ENCODE measurements at places on chromosomes 16 and 17.

DNA sequence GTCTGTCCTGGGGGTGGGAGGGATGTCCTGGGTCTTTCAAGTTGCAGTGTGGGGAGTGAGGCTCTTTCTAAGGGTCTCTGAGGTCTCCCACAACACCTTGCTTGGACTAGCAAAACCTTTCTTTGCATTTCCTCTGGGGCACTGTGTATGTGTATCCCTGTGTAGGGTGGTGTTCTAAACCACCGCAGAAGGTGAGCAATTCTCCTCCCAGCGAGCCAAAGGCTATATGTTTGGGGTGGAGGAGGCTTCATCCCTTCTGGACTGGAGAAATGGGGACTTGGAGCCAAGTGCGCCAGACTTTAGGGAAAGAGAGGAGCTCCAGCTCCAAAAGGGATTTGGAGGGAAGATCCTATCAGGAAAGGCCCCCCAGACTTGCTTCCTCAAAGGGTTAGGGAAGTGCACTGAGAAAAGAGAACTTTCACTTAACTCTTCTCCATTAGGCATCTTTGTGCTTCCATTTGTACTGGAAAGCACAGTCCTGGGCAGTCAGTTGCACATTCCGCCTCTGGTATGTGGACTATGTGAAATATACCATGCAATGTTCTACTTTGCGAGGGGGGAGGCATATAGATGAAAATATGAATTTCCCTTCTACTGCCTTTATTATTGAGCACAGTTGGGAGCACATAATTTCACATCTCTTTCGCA lies 18.9 kb upstream of the HOXB9 start:
- DNase-seq: no peak

DNA sequence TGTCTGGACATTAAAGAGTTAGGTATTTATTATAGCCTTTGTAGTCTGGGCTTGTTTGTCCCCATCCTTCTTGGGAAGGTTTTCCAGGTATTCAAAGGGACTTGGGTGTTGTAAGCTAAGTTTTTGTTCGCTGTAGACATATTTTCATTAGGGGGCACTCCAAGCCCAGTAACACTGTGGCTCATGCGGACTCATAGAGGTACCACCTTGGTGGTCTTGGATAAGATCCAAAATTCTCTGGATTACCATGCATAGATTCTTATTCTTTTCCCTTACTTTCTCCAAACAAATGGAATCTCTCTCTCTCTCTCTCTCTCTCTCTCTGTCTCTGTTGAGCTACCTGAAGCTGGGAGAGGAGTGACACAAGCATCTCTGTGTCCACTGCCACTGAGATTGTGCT lies 48.9 kb downstream of the ERCC4 start:
- no peak for DNase-seq

DNA sequence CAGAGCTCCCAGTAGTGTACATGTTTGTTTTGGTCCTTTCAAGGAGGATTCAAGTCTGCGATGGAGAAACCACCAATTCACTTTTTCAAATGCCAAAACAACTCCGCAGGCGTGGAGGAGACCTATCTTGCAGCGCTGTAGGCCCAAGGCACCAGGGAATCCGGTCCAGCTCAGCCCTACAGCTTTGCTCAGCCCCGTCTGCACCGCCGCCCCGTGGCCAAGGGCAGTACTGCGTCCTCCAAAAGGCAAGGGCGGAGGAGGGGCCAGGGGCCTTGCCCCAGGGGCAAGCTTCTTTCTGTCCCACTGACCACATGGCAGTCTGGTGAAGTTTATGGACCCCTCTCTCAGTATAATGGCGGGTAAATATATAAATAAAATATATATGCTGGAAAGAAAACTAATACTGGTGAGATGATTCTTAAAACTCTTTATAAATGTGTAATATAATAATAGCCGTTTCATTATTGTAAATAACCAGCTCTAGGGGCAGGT lies 709 bp upstream of the CD300LG start:
- DNase-seq: peak; percentile 43

- no peak for DNase-seq
Observed at GRCh38 chr17:9890124-9890523, 14.9 kb downstream of the RCVRN start.

GRCh38 chr16:48244863-48245195 lies 729 bp downstream of the LONP2 start:
- no peak for DNase-seq

DNA sequence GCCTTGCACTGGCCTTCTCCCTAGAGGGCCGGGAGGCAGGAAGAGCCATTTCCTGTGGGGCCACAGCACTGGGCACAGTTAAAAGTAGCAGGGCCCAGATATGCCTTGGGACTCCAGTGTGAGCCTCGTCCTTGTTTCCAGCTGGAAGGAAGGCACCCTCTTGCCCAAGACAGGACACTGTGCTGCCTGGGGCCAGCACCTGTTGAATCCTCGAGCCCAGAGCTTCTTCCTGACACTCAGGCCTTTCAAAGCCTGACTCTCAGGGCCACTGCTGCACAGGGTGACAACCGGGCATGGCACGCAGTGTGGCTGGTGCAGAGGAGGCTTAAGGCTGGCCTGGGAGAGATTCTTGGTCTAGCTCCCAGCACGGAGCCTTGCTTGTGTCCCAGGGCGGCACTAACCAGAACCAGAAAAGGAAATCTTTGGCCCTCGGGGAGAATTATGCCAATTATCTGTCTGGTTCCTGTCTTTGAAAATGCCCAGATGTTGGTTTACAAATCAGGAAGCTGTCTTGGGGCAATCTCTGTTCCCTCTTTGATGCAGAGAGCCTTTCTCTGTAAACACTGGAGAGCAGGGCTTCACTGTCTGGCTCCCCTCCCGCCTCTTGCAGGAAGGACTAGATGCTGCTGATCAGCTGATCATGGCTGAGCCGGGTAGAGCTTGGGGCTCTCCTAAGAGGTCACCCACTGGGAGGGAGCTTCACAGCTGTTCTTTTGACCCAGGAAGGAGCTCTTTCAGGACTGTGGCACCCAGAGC lies 11.1 kb downstream of the LDHD start:
- DNase-seq: no peak

DNA sequence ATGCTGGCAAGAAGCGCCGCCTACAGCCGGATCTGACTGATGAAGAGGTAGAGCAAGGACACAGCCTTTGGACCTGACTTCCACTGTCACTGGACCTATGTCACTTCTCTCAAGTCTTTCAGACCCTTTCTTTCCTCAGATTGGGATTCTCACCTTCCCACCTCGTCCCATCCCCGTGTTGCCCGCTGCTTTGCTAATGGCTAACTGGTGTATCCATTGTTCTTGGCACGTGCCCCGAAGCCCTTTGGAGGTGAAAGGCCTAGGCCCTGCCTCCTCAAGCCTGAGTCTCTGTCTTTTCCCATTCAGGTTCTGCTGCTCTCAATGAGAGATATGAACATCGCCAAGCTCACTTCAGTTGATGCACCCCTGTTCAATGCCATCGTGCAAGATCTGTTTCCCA lies 53.3 kb upstream of the KDM6B start:
- no peak for DNase-seq

GRCh38 chr16:30092373-30093010 lies 768 bp upstream of the TBX6 start:
- DNase-seq: no peak

DNA sequence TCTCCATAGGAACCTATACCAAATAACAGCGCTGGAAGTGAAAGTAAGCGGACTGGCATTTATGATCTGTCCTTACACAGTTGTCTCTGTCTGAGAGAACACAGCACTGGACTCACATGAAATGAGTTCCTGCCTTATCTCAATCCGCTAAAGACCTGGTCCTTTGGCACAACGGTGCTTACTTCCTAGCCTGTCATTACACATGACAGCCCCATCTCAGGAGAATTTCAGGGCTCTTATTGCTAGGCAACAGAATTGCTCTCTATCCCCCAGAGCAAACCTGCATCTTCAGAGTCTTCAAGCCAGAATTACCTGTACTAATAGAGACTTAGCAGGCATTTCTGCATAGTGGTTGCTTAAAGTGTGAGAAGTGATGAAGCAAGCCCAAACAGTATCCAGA lies 4.3 kb downstream of the KCNJ2 start:
- DNase-seq: no peak

GRCh38 chr16:12245921-12246720 lies 269.6 kb downstream of the SNX29 start:
- DNase-seq: no peak

DNA sequence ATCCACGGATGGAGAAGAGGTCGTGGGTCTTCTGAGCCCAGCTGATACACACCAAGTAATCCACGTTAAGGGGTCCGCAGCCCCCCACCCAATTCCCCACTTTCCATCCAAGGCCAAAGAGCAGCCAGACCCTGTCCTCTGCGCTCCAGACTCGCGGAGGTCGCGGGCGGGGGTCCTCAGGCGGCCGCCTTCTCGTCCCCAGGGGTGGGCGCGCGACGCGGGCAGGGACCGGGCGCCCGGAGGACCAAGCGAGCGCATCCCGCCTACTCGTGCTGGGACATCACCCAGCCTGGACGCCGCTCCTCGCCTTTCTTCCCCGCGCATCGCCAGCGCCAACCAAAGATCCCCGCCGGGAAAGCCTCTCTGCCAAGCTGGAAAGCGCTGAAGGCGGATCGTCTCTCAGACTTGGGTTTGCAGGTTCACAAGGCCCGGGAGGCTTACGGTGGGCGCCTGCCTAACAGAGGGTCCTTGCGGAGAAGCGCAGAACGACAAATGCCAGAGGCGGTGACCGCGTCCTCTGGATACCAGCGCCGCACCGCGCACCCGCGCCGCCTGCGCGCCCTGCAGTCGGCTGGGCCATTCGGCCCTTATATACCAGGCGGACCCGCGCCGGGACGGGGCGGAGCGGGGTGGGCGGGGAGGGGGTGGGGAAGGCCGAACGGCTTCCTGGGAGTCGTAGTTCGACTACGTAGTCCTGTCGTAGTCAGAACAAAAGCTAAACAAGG lies 471.6 kb downstream of the SOX9 start:
- DNase-seq: no peak

DNA sequence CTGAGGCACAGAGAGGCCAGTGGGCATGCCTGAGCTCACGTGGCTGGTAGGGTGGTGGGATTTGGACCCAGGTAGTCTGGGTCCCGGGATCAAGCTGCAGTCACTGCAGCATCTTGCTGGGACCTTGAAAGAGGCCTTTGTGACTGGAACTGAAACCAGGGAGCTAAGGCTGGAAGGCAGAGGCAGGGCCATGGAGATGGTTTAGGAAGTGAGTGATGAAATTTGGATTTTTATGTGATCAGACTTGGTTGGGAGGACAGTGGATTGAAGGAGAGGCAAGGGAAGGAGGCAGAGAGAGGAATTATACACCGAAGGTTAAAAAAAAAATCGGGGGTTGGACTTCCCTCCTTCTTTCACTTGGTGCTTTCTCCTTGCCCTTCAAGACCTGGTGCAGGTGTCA lies 255.4 kb upstream of the CACNG5 start:
- no peak for DNase-seq

- no peak for DNase-seq
Observed at GRCh38 chr16:67014634-67015312, 14.2 kb upstream of the CBFB start.

DNA sequence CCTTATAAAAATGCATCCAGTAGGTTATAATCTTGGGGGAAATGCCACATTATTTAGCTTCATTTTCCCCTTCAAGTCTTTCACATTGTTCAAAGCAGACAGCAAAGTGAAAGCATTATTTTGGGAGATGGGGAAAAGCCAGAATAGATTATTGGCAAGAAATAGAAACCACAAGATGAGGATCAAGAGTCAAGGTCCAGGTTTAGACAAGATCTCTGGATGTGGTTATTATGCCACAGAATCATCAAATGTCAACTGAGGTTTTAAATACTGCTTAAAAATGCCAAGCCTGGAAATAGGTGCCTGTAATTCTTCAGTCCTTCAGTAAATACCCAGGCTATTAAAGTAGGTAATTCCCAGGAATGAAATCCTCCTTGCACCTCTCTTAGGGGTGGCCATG lies 65.1 kb upstream of the ALOX12 start:
- DNase-seq: no peak

DNA sequence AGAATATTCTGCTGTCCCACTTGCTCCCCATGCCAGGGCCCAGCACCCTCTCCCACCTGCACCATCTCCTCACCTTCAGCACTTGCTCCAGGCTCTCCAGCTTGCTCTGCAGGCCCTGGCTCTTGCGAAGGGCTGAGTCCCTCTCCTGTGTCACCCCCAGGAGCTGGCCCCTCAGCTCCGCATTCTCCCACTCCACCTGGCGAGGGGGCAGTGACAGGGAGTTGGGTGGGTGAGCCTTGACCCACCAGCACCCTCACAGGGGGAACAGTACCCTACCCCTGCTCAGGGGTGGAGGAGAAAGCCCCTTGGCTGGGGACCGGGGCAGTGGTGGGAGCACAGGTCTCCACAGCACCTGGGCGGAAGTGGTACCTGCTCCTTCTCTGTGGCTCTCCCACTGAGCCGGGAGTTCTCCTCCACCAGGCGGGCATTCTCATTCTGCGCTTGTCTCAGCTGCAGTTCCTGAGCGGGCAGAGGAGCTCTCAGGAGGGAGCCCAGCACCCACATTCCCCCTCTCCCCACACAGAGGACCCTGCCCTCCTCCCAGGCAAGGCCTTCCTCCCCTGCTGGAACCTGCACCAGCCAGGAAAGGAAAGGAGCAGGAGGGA lies 5.9 kb downstream of the TSPOAP1 start:
- no peak for DNase-seq

DNA sequence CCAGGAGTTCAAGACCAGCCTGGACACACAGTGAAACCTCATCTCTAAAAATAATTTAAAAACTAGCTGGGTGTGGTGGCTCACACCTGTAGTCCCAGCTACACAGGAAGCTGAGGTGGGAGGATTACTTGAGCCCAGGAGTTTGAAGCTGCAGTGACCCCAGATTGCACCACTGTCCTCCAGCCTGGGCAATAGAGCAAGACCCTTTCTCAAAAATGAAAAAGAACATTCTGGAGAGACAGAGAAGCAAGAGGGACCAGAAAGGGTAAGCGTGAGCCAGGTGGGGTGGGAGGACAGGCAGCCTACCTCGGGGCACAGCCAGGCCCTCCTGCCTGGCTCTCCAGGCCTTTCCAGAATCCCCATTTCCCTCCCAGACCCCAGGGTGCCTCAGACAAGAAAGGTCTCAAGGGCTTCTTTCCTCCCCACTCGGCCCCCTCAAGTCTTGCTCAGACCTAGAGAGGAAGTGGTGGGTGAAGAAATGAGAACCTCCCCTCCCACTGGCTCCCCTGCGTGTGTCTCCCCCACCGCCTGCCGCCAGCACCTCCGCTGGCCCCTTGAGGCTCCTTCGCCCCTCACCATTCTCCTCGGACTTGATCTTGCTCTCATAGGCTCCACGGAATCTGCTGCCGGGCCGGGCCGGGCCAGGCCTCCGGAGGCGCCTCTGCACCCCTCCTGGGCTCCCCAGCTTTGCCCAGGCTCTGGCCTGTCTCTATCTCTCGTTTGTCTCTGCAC lies 503 bp downstream of the C16orf54 start:
- DNase-seq: peak; percentile 52

DNA sequence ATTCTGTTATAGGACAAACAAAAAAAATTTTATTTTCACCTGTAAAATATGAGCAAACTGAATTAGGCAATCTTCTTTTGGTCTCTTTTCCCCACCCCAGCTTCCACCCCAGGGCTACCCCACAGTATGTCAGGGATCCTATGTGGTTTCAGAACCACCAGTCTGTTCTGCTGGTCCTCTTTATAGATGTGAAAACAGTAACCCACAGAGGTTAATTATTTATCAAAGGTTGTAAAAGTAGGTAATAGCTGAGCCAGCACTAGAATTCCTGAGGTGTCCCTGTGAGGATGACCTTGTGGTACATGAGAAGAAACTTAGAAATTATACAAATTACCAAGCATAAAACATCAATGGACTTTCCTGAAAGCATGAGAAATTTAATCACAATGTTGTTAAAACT lies 428.7 kb downstream of the CNTNAP4 start:
- DNase-seq: no peak

- DNase-seq: no peak
Observed at GRCh38 chr17:30952638-30953393, 18.0 kb upstream of the RNF135 start.
